ENCODE measurements at places on chromosomes 4 and X. TPM values are rescaled to one million over a fixed set of nuclear protein-coding genes. Genes with fewer than 3 reads are reported as not detected.
A peak's percentile ranks its signal among the peaks of the same experiment; 100 is the strongest.

DNA sequence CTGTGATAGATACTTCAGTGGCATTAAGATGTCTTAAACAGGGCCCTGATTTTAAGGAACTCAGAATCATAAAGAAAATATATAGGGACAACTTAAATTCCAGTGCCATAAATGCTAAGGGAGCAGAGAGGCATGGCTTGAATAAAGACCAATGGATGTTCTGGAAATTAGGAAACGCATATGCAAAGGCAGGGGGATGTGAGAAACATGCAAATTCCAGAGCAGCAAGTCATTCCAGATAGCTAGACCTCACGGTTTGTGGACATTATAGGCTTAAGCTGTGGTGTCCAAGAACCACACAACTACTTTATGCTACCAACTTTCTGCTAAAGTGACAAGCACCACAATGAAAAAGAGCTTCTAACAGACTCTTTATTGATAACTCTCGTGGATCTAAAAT lies 132.6 kb upstream of the ANK2 start:
- no peak for DNase-seq

DNA sequence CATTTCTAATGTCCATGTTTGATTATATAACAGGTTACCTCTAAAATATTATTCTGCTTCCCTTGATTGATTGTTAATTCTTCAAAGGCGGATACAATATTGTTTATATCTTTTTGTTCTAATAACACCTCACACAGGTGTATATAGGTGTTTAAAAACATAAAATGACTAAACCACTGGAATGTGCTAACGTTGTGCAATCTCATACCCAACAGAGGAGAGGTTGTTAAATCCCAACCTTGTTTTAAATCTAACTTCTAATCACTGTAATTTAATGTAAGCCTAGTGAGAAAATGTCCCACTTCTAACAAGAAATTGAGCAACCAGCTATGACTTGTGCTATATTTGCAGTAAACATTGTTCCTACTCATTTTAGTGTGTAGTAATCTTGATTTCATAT lies 1.3 kb downstream of the ODAM start:
- DNase-seq = no peak

- DNase-seq = no peak
Observed at GRCh38 chr4:53694666-53695065, 103.4 kb upstream of the LNX1 start.

GRCh38 chr4:34422472-34423175 lies 1821.7 kb downstream of the ARAP2 start:
- DNase-seq = peak; percentile 12

DNA sequence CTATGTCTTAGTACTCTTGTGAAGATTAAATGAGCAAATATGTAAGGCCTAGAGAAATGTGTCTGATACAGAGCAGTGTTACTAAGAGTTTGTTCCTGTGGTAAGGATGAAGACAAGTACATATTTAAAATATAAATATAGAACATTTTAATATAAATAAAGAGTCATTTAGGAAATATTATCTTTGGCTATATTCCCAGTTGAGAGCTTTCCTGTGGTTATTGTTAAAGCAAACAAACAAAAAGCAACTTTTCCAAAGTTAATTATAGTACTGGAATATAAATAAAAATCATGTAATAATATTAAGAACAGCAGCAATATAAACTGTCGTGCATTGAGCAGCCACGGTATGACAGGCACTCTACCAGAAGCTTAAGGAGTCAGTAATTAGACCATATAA lies 472.5 kb downstream of the INPP4B start:
- DNase-seq = no peak

- no peak for DNase-seq
Observed at GRCh38 chr4:24867766-24868296, 45.0 kb downstream of the CCDC149 start.

GRCh38 chrX:119573840-119574393 lies 446 bp upstream of the UBE2A start:
- DNase-seq = peak; percentile 27

DNA sequence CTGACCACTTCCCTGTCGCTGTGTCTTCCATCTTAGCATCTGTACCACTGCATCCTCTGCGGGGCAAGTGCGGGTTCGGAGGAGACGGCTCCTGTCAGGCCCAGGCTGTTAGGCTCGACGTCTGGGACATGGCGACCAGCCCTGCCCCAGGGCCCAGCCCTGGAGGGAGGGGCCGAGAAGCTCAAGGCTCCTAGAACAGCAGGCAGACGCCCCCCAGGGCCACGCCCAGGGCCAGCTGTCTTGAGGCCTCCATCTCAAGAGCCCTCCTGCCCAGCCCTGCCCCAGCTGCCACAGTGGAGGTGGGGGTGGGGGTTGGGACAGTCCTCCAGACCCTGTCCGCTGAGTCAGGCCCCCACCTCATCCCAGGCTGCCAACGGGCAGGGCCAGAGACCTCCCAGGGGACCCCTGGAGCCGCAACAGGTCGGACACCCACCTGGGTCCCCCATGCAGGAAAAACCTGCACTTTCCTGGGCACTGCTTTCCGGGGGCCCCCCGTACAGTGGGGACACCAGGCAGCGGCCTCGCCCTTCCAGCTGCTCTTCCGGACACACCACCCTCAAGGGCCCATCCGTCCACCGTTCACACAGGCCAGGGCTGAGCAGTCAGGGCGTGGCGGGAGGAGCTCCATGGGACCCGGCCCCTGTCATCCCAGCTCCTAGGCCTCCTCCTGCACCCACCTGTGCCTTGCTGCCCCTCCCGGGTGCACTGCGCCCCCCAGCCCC lies 83.1 kb downstream of the FAM53A start:
- no peak for DNase-seq

- DNase-seq = peak; percentile 50
Observed at GRCh38 chrX:87517571-87518141, at the start of gene KLHL4. Gene KLHL4 (plus strand): TSS chrX:87517802. CDS start chrX:87517894, 92 bp downstream.

- DNase-seq = no peak
Observed at GRCh38 chr4:165874072-165874790, 1.2 kb downstream of the TLL1 start.

DNA sequence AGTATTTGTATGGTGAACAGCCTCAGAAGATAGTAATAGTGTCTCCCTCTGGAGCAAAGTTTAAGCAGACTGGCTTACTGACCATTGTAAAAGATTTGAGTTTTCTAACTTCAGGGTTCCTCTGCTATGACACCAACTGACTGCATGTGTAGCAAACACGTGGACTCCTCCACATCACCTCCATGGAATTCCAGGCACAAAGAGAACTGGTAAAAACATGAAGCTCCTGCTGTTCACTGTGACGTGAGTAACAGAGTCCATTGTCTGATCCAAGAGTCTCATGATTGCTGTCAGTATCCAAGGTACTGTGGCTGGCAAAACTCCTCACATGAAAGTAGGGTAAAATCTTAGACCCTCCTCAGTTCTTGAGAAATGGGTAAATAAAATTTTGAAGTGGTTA lies 107.6 kb upstream of the FAM9B start:
- no peak for DNase-seq

DNA sequence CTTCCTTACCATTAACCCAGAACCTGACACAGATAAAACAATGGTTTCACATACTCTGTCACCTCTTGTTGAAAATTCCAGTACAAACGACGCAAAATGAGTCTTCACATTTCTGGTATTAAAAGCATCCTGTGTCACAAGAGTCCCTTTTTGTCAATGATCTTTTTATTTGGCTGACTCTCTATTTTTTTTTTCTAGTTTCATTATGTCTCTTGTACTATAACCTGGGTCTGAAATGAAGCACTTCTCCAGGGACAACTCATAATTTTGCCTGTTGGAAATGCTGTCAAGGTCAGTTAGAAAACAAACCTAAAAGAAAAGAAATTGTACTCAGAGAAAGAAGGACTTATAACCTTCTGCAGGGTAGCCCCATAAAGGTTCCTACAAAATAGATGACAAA lies 93.1 kb downstream of the NR3C2 start:
- DNase-seq = no peak

DNA sequence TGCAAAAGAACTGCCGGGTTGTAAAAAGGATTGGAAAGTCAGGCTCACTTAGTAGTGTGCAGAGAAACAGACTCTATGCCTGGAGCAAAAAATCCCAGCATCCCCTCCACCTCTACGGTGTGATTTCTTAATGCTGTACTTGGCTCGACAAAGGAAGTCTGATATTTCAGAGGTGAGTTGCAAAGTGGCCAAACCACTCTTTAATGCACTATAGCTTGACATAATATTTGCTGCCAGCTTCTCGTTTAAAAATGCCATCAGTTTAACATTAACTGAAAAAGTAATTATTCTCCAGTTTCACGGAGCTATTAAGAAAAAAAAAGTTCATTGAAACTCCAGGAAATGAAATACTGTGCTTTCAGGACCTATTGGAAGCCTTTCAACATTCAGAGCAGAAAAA lies 448.3 kb upstream of the ZFP42 start:
- DNase-seq = peak; percentile 49

DNA sequence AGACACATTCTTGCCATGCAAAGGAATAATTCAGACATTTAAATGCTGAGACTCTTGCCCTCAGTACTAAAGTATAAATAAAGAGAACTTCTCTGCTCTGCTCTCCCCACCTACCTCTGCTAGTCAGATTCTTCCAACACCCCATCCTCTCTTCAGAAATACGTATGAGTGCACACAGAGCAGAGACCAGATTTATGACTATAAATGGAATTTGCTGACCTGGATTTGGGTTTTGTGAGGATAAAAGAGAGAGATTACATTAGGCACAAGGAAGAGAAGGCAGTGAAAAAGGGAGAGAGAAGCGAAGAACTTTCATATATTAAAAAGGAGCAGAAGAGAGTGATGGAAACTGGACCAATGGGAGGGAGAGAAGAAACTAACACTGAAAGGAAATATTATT lies 87.6 kb upstream of the EXOC1L start:
- no peak for DNase-seq

- no peak for DNase-seq
Observed at GRCh38 chr4:120520761-120521160, 401.8 kb downstream of the PRDM5 start.

DNA sequence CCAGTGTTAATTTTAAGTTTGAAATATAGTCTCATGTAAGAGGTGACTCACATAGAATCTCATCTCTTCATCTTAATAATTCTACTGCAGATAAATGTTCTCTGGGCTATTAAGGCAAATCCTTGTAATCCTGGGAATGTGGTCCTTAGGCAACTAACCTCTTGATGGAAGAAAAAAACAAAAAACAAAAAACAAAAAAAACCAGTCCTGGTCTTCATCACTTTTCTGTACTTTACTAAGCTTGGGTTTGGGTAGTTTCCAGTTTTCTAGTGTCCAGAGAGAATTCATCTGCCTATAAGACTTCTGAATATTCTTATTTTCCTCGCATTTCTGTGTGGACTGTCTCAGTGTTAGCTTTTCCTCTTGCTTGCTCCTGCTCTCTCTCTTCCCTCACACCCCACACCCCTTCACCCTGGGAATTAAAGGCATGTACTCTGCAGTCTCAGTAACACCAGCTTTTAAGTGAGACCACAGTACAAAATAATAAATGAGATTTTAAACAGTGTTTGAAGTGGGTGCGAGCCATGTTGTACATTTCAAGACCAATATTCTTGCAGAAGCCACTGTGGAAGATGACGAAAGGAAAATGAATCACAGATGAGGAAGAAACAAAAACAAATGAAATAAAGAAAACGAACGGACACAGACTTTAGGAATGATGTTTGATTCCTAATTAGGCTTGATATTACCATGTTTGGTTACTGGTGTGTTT lies 51.7 kb downstream of the HAND2 start:
- DNase-seq = no peak

DNA sequence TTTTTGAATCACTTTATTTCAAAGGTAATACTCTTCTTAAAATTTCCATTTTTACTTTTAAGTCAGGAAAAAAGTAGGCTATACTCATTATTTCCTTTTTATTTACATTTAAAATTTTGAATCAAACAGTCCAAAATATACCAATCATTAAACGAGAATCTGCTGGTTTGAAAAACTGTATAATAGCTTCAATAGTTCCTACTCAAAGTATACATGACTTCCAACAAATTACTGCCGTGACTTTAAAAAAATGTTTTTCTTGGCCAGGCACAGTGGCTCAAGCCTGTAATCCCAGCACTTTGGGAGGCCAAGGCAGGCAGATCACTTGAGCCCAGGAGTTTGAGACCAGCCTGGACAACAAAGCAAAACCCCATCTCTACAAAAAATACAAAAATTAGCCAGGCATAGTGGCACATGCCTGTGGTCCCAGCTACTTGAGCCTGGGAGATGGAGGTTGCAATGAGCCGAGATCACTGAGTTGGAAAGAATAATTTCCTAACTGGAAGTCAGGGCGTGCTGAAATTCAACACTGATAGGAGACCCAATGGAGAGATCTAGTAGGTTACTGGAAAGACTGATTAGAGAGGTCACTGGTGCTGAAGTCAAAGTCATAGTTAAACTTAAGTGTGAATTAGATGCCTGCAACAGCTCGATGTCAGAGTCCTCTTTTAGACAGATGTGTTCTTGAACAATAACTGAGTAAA lies 9.0 kb downstream of the KLHL8 start:
- DNase-seq = no peak

GRCh38 chr4:114827651-114828050 lies 229.0 kb downstream of the UGT8 start:
- DNase-seq = no peak

DNA sequence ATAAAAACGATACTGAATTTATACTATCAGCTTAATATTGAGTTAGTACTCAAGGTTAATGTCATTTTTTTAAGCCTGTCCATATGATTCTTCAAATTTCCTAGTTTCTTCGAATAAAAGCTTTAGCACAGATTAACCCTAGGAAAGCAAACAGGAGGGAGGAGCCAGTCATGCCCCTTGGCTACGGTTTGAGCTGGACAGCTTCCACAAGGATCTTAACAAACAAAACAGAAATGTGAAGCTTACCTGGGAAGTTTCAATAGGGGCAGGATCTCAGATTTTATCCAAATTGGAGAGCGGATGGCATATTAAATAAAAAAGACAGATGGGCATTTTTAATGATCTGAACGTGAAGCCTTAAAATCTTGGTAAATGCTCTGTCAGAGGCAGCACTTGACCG lies 2.3 kb downstream of the NWD2 start:
- no peak for DNase-seq

GRCh38 chr4:8917321-8917811 lies 45.7 kb upstream of the HMX1 start:
- DNase-seq = no peak

- DNase-seq = no peak
Observed at GRCh38 chr4:34972189-34972588, 1272.1 kb downstream of the ARAP2 start.

GRCh38 chrX:100812216-100813158 lies 7.7 kb upstream of the CSTF2 start:
- DNase-seq = no peak

The SMIM31 gene
- 0.73 TPM for polyA plus RNA-seq

The CT45A2 gene
- not detected for polyA plus RNA-seq

The STAP1 gene
- not detected for polyA plus RNA-seq

The TMEM31 gene
- polyA plus RNA-seq = 1.5 TPM

The GSX2 gene
- not detected for polyA plus RNA-seq

The ETDA gene
- not detected for polyA plus RNA-seq

The GRIPAP1 gene
- polyA plus RNA-seq = 62.1 TPM

The MAGEA8 gene
- polyA plus RNA-seq = 0.29 TPM

The SLC10A4 gene
- polyA plus RNA-seq = 0.21 TPM

The BMPR1B gene
- 18.2 TPM for polyA plus RNA-seq

The SSX2B gene
- 0.32 TPM for polyA plus RNA-seq

The H2BW2 gene
- polyA plus RNA-seq = 0.85 TPM

The PLCXD1 gene
- 41.2 TPM for polyA plus RNA-seq

The PCSK1N gene
- polyA plus RNA-seq = 20.0 TPM

The ANOS1 gene
- polyA plus RNA-seq = 9.4 TPM

Measured in renal pelvis (tissue), 12 donors.